ENCODE measurements at places on chromosomes 16 and 17.

DNA sequence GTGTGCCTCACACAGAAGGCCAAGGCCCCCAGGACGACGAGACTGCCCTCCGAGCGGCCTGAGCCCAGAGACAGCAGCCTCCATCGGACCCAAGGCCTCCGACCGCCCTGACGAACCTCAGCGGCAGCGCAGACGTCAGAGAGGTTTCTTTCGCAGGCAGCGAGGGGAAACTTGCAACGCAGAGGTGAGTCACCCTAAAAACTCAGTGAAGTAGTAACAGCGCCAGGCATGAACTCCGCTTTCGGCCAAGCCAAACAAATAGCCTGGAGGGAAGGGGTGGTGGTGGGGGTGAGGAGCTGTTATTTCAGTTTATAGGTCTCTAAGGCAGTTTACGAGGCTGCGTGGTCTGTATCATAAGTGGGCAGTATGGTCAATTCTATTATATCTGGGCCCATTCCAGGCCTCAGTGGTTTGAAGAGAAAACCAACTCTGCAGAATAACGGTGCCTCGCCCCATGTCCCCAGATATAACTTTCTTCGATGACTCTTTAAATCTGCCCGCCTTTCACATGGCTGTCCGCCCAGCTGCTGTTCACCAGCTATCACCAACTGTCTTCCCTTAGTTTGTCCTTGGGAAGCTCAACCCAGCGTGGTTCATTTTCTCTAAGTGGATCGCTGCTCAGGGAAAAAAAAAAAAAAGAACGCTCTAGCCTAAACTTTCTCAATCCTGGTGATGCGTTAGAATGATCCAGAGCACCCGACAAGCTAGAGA lies 43.5 kb upstream of the FOXF1 start:
- no peak for DNase-seq

DNA sequence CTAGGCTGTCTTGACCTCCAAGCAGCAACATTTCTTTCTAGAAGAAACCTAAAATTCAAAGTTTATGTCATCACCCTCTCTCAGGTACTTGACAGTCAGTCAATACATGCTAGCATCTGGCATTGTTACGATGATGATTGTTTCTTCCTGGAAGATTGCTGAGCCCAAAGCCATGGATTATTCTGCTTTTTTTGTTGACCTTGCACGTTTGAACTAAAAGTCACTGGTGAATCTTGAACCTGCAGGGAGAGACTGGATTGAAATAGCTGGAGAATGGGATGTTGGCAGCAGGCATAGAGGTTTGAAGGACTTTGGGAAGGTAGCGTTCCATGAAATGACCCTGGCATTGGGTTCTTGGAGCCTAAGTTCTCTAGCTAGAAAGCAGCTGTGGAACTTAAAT lies 42.9 kb downstream of the SHISA9 start:
- no peak for DNase-seq

GRCh38 chr17:80743181-80743771 lies 198.6 kb downstream of the RPTOR start:
- no peak for DNase-seq

- DNase-seq, result no peak
Measured at GRCh38 chr16:50475170-50475569, 73.0 kb upstream of the NKD1 start.

GRCh38 chr17:45430738-45431530 lies 1.7 kb downstream of the ARHGAP27 start:
- DNase-seq, result no peak

DNA sequence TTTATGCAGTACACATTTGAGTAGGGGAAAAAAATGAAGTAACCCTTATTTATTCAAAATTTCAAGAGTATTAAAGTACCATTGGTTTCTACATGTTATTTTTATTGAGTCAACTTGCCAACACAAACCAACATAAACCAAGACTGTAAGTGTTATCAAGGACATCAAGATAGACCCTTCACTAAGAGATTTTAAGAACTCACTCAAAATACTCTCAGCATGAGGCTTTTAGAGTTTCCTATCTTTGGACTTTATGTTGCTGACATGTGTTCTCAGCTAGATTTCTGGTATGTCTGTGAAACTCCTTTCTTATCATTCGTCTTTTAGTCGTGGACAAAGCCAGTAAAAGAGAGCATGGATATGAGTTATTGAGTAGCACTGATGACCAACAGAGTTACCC lies 212.6 kb upstream of the TBX2 start:
- DNase-seq, result no peak

- DNase-seq, result no peak
Measured at GRCh38 chr16:57479976-57480753, 6.1 kb downstream of the DOK4 start.

DNA sequence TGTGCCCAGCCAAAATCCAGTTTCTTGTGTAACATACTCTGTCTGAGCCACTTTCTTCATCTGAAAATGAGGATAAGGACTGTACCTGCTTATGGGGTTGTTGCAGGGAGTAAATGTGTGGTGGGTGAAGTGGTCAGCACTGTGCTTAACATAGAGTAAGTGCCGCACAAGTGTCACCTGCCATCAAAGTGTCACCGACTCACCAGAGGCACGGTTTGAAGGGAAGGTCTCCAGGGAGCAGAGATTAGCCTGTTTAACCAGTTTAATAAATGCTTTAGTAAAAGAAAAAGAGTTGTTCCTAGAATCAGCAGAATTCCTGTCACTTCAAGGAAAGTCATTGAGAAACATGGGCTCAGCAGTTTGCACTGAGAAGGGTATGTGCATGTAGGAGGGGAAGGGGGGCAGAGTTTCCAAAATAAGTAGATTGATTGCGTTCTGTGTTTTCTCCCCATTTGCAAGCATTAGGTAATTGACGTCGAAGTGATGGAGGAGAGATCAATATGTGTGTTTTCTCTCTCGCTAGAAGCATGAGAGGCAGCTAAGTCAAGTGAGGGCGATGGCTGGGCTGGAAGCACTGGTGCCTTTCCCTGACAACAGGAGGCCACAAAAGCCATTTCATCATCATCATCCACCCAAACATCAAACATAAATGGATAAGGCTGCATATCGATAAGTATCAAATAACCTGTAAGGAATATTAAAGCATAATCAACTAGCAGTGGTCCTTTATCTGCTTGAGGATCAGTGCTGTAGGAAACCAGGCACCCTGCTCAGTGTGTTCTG lies 19.1 kb downstream of the FAM20A start:
- DNase-seq, result no peak

DNA sequence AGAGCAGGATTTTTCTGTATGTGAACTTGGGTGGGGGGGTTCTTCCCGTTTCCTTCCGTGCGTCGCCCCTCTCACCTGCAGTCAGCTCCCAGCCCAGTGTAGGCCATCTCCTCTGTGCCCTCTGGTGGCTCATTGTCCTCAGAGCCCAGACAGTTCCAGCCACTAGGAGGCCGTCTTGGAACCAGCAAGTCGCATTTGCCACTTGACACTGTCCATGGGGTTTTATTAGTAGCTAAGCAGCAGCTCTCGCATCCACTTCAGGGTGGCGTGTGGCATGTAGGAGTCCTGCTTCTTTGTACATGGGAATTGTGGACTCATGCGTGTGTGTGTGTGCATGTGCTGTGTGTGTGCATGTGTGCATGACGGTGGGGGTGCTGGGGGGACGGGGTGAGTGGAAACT lies 74.0 kb downstream of the SEC14L1 start:
- DNase-seq, result no peak

- no peak for DNase-seq
Measured at GRCh38 chr17:48626245-48627117, at the start of gene HOXB9. Gene HOXB9, minus strand, starts transcription at chr17:48626358. Its CDS starts 89 bp downstream, at chr17:48626269.

GRCh38 chr16:84794626-84795025 lies 25.2 kb upstream of the CRISPLD2 start:
- DNase-seq, result no peak

GRCh38 chr16:66774981-66775380 lies 23.6 kb upstream of the DYNC1LI2 start:
- DNase-seq, result no peak

- DNase-seq, result no peak
Measured at GRCh38 chr16:77063676-77064016, 127.3 kb upstream of the MON1B start.

DNA sequence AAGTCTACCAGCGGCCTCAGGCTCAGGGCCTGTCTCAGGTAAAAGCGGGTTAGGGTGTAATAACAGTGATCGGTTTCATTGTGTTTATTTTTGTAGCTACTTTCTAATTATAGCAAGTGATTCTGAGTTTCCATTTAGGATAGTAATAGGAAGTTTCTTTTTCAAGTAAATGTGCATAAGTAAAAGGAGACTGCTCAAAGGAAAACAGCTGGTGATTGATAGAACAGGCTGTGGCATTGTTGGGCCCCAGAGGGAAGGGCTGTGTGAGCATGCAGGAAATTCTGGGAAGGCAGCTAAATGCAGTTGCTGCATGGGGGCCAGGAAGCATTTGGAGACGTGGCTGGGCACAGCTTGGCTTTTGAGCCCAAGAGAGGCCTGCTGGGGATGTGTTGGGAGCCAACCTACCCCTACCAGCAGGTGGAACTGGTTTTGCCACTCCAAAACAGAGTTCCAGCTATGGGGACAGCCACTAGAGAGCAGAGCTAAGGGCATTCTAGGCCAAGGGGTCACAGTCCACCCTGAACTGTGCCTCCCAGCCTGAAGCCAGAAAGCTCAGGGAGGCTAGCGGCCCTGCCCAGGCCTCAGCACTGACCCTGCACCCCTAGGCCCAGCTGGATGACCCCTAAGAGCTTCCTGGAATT lies 12.6 kb downstream of the SNX20 start:
- DNase-seq, result no peak

DNA sequence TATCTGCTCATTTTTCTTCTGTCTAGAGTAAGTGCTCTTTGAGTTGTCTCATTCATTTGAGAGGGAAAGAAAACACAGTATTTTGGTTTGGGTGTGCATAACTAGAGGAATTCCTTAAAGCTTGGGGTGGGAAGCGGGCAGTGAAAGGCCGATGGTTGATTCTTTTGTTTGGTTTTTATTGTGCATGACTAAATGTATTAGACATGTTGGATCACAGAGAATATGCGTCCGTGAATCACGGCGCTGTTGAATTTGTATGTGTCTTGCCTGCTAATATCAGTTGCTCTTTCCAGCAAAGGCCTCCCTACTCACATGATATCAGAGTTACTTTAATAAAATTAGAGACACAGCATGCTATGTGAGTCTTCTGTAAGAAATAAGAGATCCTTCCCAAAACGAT lies 180.0 kb downstream of the CHD9NB start:
- no peak for DNase-seq

- no peak for DNase-seq
Measured at GRCh38 chr16:89949756-89950155, 1.2 kb downstream of the DEF8 start.

- no peak for DNase-seq
Measured at GRCh38 chr17:41724476-41725050, 9.9 kb downstream of the HAP1 start.

DNA sequence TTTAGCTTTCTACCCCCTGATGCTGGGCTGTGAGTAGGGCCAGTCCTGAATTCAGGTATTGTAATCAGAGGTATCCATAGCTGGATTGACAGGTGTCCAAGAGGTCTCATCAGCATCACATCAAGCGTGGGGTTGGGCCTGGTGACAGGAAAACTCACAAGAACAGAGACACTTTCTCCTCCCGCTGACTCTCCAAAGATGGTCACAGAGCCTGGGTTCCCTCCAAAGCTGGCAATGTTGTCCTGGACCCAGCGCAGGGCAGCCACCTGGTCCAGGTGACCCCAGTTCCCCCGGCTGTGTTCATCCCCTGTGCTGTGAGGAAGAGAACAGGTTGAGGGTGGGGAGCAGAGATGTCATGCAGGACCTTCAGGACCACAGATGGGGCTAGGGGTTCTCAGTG lies 11.7 kb downstream of the CES1 start:
- DNase-seq, result no peak

DNA sequence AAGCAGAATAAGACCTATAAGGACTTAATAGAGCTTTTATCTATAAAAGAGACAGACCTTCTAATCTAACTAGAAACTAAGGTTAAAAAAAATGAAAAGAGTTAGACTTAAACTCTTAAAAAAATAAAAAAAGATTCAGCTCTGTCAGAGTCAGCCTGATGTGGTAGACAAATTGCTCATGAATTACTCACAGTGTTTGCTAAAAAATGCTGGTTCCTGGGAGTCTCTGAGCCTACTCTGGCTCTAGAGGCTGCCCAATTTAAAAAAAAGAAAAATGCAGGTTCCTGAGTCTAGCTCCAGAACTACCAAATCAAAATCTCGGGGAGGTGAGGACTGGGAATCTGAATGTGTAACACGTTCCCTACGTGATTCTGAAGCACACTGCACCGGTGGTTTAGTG lies 18.1 kb downstream of the SOST start:
- DNase-seq, result no peak

DNA sequence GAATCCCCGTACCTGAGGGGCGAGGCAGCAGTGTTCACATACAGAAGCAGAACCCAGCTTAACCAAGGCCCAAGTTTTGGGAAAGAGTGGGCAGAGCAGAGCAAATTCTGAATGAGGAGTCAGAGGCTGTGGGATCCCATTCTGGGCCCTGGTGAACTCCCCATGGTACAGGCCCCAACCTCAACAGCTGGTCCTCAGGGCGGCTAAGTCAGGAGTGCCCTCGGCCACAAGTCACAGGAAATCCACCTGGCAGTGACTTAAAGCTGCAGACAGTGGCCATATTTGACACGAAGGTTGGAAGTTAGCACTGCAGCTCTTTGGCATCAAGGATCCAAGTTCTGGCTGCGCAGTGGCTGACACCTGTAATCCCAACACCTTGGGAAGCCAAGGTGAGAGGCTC lies 237.1 kb downstream of the PARN start:
- DNase-seq, result no peak

DNA sequence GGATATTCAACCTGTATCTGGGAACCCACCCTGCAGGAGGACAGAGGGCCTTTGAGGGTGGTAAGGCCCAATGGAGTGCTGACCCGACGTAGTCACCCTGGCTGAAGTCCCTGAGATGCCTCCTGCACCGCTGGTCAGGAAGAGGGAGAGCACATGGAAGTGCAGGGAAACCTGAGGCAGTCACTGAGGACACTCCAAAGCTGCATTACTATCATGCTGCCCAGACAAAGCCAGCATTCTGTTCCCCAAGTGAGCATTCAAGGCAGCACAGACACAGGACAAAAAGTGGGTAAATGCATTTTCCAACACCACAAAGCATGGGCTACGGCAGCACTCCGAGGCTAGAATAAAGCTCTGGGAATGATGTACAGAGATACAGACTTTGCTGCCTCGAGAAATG lies 46.8 kb upstream of the BCAR1 start:
- DNase-seq, result no peak

GRCh38 chr16:85314512-85314971 lies 202.3 kb upstream of the CIBAR2 start:
- no peak for DNase-seq

- no peak for DNase-seq
Measured at GRCh38 chr17:16286947-16287562, 66.2 kb downstream of the CENPV start.

- no peak for DNase-seq
Measured at GRCh38 chr17:21140911-21141310, 14.1 kb downstream of the DHRS7B start.

DNA sequence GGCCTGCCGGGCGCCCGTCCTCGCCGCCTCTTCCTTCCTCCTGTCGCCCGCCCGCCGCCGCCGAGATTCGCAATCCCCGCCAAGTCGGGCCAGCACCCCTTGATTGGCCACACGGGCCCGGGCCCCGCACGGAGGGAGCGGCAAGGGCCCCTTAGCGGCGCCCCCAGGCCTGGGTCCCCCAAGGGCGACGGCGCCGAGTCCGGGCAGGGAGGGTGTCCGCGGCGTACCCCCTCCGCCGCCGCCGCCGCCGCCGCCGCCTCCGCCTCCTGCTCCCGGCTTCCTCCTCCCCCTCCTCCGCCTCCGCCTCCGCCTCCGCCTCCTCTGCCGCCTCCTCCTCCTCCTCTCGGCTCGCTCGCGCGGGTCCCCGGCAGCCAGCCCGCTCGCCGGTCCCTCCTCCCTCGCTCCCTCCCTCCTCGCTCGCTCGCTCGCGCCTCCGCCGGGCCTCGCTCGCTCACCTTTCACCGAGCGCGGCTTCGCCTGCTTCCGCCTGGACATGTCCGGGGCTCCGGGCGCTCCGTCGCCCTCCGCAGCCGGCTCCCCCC lies 561 bp downstream of the ZNF423 start:
- peak; percentile 89 for DNase-seq
